ENCODE measurements at places on chromosomes 6 and 20. TPM values are rescaled to one million over a fixed set of nuclear protein-coding genes. Genes with fewer than 3 reads are reported as not detected.
A peak's percentile ranks its signal among the peaks of the same experiment; 100 is the strongest.

DNA sequence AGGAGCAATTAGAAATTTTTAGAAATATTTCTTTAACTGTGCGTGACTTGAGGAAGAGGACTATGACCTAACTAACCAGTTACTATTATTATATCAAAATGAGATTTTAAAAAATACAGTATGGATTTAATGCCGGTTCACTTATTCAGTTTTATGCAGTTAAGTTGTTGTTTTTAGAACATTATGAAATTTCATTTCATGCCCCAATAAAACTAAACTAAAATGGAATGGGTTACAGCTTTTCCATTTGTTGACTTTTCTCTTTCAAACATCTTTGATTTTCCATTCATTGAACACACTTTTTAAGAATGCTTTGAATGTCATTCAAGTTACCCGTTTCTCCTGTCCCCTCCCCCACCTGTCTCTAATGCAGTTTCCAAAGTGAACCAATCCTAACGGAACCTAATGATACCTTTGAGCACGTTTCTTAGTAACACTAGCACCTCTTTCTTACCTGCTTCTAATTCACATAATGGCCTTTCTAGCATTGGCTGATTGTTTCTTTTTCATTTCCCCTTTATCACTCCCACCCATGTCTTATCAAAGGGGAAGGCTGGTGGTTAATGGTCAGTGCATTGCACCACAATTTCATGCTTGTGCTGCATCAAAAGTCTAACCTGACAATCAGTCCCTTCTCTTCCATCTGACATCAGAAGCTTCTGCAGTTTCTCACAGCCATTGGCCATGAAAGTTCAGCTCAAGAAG lies 262.2 kb upstream of the TAB2 start:
- DNase-seq, result no peak

DNA sequence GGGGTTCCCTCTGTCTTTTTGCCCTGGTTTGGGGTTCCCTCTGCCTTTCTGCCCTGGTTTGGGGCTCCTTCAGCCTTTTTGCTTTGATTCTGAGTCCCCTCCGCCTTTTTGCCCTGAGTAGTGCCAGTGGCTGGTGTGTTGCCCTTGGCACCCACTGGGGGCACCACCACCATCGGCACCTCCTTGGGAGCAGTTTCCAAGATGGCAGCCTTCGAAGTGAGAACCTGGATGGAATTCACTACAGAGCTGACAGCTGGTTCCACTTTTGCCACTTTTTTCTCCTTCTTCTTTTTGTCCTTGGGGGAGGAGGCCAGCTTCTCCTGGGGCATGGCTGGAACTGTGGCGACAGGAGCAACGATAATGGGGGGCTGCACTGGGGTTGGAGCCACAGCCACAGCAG lies 22.2 kb downstream of the RRBP1 start:
- no peak for DNase-seq

DNA sequence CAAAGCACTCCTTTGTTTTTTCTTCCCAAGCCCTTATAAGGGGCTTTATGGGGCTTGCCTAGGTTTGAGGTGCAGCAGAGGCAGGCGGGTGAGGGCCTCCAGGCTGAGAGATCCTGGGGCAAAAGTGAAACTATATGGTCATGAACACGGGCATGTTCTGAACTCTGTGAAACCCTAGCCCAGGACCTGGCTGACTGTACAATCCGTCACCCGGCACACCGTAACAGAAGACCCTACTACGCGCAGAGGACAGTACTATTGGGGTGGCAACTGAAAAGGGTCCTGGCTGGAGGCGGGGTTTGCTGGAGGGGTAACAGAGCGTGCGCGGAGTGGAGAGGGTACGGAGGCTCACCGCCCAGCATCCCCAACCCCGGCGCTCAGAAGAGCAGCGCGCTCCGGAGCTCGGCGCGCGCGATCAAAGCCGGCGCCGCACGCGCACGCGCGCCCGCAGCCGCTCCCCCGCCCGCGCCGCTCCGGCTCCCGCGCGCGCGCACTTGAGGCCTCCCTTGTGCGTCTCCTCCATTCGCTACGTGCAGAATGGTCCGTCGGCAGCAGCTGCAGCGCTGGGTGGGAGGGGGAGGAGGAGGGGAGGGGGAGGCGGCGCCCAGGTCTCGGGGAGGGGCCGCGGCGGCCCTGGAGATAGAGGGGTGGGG lies 54.2 kb downstream of the MRPL14 start:
- DNase-seq, result peak; percentile 80

GRCh38 chr20:45085289-45085688 lies 15.6 kb downstream of the KCNS1 start:
- DNase-seq, result no peak

DNA sequence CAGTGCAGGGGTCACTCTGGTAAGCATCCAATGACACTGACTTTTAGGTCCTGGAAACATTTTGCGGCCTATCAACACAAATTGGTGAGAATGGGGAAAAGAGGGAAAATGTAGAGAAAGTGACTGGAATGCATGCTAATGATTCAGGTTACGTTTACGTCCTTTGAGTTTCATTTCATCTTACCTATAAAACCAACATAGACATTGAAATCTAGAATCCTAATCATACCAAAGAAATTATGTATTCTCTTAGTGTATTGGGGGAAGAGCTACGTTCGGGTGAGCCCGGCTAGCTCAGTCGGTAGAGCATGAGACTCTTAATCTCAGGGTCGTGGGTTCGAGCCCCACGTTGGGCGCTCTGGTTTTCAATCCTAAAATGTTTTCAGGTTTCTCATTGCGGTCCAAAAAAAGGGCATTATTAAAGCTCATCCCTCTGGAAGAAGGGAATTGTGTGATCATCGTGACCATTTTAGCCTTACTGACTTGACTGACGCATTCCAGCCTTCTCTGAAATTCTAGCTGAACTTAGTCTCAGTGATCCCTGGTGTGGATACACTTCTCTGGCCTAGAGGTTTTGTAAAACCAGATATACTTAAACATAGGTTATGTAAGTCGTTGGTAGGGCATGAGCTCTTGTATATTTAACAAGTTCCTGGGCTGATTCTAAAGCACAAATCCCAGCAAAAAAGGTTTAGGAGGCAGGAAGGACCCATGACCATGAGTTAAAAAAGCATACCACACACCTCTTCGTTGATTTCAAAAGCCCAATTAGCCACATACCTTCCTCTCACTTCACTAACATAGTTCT lies 18.3 kb downstream of the HMGN4 start:
- no peak for DNase-seq

GRCh38 chr6:82861121-82861520 lies 204.5 kb downstream of the UBE3D start:
- DNase-seq, result no peak

GRCh38 chr6:39905640-39905975 lies 28.7 kb downstream of the MOCS1 start:
- DNase-seq, result no peak

DNA sequence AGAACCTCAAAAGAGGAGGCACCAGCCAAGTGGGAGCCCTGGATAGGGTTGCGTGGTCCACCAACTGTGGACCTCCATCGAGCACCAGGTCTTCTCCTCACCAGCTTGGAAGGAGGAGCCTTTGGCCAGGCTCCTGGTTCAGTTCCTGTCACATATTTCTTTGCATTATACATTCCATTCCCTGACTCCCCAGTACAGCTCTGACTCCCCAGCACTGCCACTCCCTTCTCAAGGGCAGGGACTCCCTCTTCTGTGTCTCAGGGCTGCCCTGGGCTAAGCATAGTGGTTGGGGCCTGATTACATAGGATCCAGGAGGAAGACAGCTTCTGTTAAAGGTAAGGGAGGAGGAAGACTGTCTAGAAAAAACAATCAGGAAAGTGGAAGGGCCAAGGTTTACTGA lies 91.1 kb downstream of the MRPL14 start:
- no peak for DNase-seq

DNA sequence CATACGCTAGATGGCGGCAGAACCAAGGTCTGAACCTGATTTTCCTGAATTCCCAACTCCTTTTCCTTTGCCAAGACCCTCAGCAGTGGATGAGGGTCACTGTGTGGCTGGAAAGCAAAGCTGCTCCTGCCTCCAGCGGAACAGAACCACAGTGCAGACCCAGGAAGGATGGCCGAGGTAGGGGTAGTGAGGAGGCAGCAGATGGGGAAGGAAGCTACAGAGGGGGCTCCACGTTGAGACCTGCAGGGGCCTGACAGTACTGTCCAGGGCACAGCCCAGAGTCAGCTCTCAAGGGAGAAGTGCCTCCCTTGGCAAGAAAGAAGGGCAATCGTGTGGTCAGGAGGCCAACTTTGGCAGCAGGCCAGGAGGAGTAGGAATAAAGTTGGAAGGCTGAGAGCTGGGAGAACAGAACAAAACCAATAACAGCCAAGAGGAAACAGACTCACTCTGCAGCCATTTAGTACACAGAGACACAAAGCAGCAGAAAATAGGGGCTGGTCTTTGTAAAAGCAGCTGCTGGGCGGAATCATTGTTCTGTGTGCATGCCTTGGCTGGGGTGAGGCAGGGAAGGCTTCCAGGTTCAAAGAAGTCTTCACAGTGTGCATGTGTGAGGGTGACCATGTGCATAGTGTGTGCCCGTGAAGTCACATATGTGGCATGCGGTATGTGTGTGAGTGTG lies 3.1 kb downstream of the GABRR2 start:
- no peak for DNase-seq

- DNase-seq, result peak; percentile 51
Observed at GRCh38 chr6:11224252-11224965, 8.1 kb downstream of the NEDD9 start.

DNA sequence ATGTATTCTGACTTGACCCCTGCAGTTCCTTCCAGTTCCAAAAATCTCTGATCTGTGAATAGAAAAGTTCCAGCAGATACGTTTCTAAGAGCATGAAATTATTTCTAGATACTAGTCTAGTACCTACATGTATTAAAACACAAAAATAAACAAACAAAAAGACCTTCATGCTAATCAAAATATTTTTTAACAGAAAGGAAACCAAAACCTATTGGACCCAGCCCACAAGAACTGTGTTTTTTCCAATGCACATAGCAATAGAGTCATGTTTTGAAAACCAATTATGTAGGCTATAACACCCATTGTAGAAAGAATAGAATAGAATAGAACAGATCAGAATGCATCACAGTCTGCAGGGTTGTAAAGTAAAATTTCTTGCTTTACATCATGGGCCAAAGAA lies 158.6 kb upstream of the TNFAIP3 start:
- DNase-seq, result no peak

- no peak for DNase-seq
Observed at GRCh38 chr6:56865081-56865875, 89.6 kb upstream of the BEND6 start.

DNA sequence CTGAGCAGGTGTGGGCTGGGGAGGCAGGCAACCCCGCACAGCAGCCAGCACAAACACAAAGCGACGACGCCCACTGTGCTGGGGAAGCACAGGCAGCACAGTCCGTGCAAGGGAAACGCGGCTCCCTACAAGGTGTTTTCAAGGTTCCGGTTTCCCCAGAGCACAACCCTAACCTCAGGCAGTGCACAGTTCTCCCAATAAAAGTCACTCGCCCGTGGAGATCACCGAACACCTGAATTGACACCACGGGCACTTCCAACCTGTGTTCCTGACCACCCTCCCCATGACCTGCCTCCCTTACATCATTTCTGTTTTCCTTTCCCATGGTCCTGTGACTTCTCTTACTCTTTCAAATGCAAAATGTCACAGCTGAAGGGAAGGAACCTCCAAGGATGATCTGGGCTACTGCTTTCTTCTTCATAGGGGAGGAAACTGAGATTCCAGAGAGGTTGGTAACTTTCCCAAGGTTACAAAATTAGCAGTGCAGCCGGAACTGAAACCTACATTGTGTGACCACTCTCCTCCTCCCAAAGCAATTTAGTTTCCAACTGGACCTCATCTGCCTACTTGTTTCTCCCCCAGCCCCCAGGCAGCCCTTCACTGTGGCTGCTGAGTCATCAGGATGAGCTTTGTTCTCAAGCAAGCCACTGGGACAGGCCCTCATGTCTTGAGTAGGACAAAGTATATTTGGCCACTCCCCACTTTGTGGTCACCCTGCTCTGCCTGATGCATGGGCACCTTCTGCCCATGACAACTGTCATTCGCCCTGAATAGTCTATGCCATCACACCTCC lies 125.3 kb downstream of the ATXN1 start:
- DNase-seq, result no peak

DNA sequence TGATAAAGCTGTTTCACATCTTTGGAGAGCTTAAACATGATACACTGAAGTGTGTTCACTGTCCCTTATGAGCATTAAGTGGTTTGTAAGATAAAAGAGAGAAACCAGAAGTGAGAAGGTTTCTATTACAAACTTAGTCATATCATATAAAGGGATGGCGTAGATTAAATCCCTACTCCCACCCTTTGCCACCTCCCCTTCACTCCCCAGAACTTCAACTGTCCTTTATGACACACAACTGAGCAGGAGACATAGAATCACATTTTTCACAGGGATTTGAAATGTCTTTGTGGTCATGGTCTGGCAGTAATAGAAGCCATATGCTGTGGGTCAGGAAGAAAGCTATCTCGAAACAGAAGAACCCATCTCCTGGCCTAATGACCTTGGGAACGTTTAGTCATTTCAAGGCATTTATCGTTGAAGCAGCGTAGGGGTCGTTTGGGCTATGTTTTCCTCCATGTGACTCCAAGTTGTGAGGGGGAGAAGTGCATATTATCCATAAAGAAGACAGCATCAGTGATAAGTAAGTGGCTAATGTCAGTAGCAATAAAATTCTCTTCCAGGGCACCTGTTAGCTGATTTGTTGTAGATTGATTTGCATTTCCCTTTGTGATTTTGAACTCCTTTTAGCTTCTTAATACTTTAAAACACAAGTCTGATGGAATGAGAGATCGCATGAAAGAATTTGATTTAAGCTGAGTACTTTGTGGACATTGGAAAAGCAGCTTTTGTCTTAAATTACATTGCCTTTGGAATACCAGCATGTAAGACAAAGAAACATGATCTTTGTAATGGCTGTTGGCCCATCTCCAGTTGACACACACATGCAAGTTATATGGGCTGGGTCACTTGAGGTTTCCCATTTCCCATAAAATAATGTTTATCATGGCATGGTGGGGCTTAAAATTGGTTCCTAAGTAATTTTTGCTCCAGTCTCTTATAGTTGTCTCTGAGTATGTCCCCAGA lies 501.5 kb upstream of the FLRT3 start:
- no peak for DNase-seq

GRCh38 chr20:50410343-50410742 lies 99.8 kb upstream of the PTPN1 start:
- DNase-seq, result no peak

Gene PRDM13
- not detected for total RNA-seq

Gene ENPP1
- total RNA-seq, result 34.8 TPM

Gene SOBP
- total RNA-seq, result 0.02 TPM

Gene SGK2
- total RNA-seq, result 0.25 TPM

Gene VTA1
- 49.5 TPM for total RNA-seq

Gene TMC2
- not detected for total RNA-seq

Gene IRAK1BP1
- total RNA-seq, result 2.3 TPM
